ENCODE measurements at places on chromosomes 7 and 10. TPM values are rescaled to one million over a fixed set of nuclear protein-coding genes. Genes with fewer than 3 reads are reported as not detected.

- H3K4me1 ChIP-seq, result peaks cover 7% of the 10 kb centered on the region
- no peak overlapping the region for H3K4me3 ChIP-seq
- peaks cover 17% of the 10 kb centered on the region for H3K36me3 ChIP-seq
- DNase-seq, result no peak
- no peaks in the 10 kb centered on the region for H3K27me3 ChIP-seq
- H3K27ac ChIP-seq, result peak overlapping the region; percentile 17
These were observed 130.0 kb upstream of the BTBD16 start for GRCh38 chr10:122140941-122141623.

GRCh38 chr10:44697116-44697515, 214.0 kb upstream of the TMEM72 start:
- H3K27me3 ChIP-seq, result no peaks in the 10 kb centered on the region
- no peak overlapping the region for H3K27ac ChIP-seq
- no peak overlapping the region for H3K4me3 ChIP-seq
- H3K4me1 ChIP-seq, result no peaks in the 10 kb centered on the region

DNA sequence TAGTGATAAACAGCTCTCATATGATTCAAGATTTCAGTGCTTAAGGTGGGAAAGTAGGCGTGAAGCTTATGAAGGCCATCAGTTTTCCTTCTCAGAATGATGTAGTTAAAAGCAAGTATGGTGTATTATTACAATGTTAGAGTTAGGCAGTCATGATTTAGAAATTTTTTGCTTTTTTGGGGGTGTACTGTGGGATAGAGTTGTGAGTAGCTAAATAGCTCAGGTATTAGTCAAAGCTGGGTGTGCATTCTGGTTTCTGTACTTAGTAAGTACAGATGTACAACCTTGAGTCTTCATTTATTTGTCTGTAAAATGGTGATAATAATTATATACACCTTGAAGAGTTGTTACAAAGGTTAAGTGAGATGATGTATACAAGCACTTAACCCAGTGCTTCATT, 52.2 kb downstream of the R3HCC1L start:
- no peaks in the 10 kb centered on the region for H3K4me1 ChIP-seq
- no peak overlapping the region for H3K27ac ChIP-seq
- no peaks in the 10 kb centered on the region for H3K27me3 ChIP-seq
- peaks cover 26% of the 10 kb centered on the region for H3K36me3 ChIP-seq
- DNase-seq, result no peak
- H3K4me3 ChIP-seq, result no peak overlapping the region

Gene TMEM270
- not detected for total RNA-seq
